Stimulated activated naive CD4-positive, alpha-beta T cell treated with Interleukin-2 at 50 U/mL for 16 hours (primary cell): ENCODE measurements at places on chromosomes 16 and 17.
A peak's percentile ranks its signal among the peaks of the same experiment; 100 is the strongest.

DNA sequence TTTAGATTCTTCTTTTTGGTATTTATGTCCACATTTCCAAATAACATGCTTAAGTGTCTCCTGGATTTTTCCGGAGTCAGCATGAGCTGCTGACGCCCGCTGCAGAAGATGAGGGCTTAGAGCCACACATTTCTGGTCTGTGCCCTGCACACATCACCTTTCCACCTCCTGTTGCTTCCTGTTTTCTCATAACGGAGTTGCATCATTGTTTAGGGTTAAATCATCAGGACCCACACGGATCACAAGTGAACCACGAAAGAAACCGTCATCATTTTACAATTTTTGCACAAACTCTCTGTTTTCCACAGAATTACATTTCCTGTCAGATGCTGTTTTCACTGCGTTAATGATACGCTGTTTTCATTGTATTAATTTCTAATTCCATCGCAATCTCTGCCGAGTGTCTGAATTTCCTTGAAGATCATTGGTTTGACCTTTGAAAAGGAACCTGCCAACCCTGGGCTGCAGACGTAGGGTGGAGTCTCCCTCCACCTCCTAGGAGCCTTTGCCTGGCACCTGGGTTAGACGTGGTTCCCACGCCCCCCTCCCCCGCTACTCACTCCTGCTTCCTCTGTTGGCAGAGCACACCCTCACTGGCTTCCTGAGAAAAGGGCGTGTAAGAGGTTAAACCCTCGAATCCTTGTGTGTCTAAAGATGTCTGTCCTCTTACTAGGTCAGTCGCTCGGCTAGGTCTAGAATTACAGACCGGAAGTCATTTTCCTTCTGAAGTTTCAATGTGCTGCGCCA is 68.2 kb downstream of the RNF213 start:
- DNase-seq: no peak

- DNase-seq: no peak
Measured at GRCh38 chr16:689175-689897, 862 bp downstream of the WDR24 start.

DNA sequence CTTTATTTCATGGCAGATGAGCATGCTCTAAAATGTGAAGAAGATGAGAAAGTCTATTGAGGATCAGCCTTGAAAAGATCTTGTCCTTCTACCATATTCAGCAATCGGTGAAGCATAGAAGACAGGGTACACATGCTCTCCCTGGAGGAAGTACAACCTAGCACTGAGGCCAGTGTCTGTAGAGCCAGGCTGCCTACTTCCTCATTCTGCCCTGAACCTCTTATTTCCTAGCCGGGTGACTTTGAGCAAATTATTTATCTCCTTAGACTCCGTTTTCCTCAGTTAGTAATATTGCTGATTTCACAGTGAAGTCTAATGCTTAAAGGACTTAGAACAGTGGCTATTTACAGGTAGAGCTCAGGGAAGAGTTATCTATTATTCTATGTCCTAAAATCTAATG is 58.4 kb downstream of the TMEM100 start:
- no peak for DNase-seq

DNA sequence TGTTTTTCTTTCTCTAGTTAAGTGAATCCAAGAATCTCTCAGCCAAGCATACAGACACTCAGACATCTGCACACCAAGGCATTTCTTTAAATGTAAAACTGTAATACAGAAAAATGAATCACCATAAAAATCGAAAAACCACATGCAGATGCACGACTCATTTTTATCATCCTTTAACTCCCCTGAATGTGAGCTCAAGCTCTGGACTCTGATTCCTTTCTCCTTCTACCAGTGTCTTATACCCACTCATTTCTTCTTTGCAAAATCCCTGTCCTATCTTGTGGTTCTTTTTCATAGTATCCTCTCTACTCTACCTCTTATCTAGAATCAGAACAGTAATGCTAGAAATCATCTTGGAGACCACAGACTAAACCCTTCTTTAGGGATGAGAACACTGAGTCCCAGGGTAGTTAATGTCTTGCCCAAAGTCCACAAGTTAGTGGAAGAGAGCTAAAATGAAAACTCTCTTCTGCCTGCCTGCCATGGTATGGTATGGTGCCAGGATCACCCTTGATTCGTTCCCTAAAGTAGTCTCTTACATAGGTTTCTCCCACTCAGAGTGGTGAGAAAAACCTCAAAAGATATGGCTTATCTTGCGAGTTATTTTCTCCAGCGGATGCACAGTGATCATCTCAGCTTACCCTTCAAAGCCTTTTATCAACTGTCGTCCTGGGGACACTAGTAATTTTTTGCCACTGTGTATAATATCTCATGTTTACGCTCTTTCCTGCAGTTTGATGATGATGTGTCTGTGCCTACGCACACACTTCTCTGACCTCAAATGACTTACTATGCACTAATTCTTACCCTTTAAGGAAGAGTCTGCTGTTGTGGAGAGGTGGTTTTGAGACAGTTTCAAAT is 30.2 kb downstream of the BRD7 start:
- DNase-seq: no peak

DNA sequence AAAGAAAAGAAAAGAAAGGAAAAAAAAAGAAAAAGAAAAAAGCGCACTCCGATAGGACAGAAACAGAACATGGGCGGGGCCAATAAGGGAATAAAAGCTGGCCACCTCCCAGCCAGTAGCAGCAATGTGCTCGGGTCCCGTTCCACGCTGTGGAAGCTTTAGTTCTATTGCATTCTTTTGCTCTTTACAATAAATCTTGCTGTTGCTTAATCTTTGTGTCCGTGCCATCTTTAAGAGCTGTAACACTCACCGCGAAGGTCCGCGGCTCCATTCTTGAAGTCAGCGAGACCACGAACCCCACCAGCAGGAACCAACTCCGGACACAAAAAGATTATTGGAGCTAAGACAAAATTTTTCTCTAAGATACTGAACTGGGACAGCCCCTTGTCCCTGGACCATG is 3.1 kb upstream of the ARL5C start:
- no peak for DNase-seq

GRCh38 chr17:83041305-83041704 is 38.1 kb upstream of the METRNL start:
- DNase-seq: no peak

DNA sequence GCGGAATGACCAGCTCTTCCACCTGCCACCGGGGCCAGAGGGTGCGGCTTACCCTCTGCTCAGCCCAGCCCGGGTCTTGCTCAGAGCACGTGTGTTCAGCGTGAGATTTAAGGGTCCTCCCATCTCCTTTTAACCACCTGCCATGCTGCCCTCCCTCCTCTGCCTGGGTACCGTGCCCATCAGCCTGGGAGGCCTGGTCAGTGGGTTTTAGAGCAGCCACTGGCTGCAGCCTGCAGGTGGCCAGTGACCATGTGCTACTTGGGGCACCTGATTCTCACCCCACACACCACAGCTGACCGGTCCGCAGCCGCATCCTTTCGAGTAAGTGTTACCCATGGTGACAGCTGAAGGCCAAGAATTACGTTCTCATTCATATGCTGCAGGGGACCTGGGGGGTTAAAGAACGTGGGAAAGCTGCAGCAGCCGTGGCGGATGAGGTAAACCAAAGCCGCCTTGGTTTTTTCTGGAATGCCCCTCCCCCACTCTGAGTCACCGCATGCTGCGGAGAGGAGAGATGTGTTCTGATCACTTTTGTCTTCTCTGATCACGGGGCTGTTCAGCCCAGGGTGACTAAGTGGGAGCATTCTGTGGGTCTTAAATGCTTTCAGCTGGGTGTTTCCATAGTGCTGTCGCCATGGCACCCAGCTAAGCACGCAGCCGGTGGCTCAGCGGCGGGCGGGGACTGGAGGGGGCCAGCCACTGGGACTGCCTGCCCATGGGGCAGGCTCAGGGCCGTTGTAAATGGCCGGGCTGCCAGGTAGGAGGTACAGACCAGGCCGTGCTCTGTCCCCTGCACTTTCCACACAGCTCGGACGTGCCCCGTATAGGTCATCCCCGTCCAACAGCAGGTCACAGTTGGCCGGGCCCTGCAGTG is 59.8 kb downstream of the BAIAP2 start:
- peak; percentile 91 for DNase-seq

DNA sequence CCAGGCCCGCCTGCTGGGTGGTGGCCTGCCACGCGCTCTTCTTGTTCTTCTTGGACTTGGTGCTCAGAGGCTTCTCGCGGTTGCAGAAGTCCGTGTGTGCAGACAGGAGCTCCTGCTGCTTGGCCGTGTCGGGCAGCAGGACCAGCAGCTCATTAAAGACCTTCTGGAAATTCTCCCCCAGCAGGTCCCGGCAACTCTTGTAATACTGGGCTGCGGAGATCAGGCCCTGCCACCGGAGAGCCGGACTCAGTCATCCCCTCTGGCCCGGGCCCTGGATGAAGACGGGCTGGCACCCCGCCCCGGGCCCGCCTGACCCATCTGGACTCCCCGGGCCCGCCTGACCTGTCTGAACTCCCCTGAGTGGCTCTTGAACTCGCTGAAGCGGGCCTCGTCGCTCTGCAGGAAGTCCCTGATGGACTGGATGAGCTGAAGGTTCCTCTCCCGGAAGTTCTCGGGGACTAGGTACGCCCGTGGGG is 8.6 kb downstream of the SYNGR3 start:
- no peak for DNase-seq

DNA sequence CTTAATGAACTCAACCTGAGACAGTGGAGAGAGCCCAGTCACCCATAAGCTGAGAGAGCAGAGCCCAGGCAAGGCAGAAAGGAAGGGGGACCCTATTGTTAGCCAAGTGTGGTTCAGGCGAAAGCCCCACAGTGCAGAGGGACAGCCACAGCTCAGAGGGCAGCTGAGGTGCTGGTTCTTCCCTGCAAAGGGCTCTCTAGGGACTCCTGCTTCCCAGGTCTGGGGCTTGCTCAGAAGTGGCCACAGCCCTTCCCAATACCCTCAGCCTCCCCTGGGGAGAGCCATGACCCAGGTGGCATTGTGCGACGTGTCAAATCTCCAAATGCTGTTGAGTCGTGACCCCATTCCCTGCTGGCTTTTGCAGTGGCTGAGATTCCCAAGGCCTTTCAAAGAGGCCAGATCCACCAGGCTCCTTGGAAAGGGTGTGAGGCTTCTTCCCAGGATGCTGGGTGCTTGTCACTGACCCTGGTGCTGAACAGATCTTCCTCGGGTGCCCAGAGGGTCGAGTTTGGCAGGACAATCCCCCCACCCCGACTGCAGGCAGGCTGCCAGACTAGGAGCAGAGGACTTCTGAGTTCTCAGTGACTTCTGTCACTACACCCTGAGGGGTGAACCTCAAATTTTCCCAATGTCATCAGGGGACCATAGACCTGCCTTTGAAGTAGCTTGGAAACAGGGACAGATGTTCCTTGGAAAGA is 2.5 kb upstream of the CCL17 start:
- no peak for DNase-seq

DNA sequence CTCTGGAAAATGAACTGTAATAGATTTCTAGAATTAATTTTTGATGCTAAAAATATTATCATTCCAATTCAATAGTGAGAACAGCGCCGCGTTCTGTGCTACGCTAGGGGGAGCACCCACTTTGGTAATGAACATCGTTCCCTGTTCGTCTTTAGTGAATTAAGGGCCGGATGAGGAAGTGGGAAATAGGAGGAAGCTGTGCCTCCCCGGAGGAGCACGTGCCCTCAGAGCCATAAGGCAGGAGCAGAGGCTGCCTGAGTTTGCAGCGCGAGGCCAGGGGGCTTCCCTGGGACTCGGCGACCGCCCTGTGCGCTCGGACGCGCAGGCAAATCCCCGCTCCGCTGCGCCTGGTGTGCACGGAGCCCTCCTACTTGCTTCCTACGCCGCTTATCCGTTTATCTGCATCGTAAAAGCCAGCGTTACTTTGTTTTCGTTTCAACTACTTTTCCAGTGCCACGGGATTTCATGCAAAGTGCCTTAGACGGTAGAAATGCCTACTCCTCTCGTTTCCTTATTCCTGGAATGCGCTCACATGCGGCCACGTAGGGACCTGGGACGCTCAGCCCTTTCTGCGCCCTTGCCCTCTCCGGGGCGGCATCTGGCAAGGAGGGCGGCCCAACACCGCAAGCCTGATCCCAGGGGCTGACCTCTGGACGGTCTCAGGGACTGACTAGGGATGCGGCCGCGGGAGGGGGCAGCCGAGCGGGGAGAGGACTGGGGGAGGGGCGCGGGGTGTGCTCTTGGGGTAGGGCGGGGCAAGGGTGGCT is 76.4 kb downstream of the KCNJ12 start:
- DNase-seq: peak; percentile 1

- peak; percentile 57 for DNase-seq
Measured at GRCh38 chr16:84718-85406, 6.8 kb downstream of the MPG start.

GRCh38 chr17:58323366-58324055 is 5.1 kb downstream of the TSPOAP1 start:
- DNase-seq: no peak

- DNase-seq: no peak
Measured at GRCh38 chr16:90070440-90070839, 6.7 kb downstream of the PRDM7 start.

- DNase-seq: no peak
Measured at GRCh38 chr16:83066011-83066410, 439.2 kb downstream of the CDH13 start.

GRCh38 chr17:36124879-36125824 is 21.5 kb downstream of the CCL4 start:
- DNase-seq: no peak

- no peak for DNase-seq
Measured at GRCh38 chr16:52680993-52681392, 134.1 kb upstream of the TOX3 start.

- peak; percentile 23 for DNase-seq
Measured at GRCh38 chr16:17448640-17449638, 21.8 kb downstream of the XYLT1 start.

DNA sequence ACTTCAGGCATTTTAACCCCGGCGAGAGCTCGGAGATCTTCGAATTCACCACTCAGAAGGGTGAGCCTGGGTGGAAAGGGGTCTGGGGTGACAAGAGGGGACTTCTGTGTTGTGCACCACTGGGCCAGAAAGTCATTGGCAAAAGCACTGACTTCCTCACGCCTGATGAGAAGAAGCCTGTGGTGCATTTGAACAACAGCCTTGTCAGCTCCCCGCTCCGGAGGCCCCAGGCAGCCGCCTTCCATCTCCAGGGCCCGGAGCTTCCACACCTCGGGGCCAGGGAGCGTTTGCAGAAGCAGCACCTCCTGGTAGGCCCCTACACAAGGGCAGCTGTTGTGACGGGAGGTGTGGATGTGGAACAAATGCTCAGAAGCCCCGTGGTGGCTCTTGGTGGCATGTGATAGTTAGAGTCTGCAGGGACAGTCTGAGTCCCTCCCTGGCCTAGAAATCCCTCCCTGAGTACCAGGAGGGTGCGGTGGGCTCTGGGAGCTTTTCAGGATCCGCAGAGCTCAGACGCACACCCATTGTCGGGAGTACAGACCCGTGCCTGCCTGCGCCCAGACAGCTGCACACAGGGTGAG is 9.7 kb downstream of the CACNG1 start:
- DNase-seq: no peak

- DNase-seq: no peak
Measured at GRCh38 chr16:80226499-80226898, 314.3 kb upstream of the DYNLRB2 start.

- no peak for DNase-seq
Measured at GRCh38 chr17:58367461-58367860, 15.5 kb upstream of the SUPT4H1 start.
